ENCODE measurements at places on chromosomes 7 and 10.

GRCh38 chr7:69411466-69411865, 186.8 kb upstream of the AUTS2 start:
- no peak for DNase-seq

DNA sequence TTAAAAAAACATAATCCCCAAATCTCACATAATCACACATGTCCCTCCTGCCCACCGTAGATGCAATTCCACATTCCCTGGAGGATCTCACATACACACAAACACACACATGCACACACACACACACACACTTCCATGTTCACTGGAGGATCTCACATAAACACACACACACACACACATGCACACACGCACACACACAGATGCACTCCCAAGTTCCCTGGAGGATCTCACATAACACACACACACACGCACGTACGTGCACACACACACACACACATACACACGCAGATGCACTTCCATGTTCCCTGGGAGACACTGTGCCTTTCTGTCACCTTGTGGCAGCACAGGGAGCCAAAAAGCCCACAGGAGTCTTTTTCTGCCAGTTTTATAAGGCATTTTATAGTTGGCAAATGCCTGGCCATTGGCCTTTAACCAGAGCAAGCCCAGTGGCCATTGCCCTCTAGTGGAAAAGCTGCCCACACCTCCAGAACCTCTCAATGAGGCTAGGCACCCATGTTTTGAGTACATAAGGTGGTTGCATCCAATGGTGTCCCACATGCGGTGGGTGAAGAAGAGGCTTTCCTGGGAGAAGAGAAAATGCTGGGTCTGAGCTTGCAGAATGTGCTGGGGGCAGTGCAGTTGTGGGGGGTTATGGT, 115.4 kb upstream of the ACBD5 start:
- no peak for DNase-seq

GRCh38 chr10:125149680-125150047, 10.7 kb downstream of the CTBP2 start:
- no peak for DNase-seq

DNA sequence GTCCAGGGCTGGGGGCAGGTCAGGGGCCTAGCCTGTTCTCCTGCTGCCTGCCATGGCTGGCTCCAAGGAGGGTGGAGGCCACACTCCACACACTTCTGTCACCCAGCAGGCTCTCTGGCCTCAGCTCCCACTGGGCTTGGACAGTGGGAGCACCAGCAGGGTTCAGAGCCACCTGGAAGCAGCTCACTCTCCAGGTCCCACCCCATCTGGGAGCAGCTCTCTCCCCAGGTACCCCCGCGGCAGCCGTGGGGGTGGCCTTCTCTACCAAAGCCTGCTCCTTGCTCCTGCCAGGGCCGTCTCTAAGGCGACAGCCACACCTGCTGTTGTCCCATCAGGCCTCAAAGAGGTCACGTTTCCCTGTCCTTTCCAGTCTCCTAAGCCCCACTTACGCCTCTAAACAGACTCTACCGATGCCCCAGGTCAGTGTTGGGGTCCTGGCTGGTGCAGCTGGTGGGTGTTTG, 142.5 kb upstream of the RET start:
- DNase-seq, result no peak

- DNase-seq, result no peak
Observed at GRCh38 chr10:815338-816090, 116.0 kb downstream of the LARP4B start.

DNA sequence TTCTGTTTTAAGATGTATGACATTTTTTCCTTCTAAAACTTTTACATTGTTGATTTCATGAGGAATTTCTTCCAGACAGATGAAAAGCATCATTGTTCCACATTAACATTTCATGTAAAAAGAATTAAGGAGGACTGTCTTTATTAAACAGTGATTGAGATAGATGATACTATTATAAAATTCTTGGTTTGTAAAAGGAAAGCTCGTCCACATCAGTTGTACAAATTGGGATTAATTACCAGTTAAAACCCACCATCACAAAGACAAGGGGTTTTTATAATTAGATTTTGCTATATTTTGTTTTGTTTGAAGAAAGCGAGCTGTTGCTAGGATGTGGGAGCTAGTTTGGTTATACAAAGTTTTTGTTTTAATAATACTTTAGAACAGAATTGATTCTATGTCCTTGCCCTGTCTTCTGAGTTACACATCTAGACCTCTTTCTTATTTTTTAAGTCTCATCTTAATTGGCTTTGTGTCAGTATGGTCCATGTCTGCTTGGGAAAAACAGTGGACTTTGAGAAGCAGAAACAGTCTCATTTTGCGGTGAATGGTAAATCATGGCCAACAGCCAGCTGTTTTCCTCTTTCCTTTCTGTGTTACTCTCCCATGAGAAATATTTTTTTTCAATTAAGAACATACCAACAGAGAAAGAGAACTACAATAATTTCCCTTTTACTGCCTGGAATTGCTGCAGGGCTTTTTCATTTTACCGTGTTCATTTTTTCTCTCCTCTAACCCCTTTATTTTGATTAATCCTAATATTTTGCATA, 3.2 kb downstream of the TES start:
- no peak for DNase-seq

DNA sequence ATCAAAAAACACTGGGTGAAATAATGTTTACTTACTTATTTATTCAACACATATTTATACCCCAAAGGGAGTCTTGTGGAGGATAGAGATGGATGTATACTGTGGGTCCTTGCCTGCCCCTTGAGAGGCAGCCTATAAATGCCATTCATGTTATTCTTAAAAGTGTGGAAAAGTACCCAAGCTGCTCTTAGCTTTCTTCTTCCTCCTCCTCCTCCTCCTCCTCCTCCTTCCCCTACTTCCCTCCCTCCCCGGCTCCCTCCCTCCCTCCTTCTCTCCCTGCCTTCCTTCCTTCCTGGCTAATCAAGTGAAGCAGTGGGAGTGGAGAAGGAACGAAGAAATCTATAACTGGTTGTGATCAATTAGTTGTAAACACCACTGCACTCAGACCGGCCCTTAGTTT, 21.2 kb upstream of the IGF2BP3 start:
- DNase-seq, result no peak

DNA sequence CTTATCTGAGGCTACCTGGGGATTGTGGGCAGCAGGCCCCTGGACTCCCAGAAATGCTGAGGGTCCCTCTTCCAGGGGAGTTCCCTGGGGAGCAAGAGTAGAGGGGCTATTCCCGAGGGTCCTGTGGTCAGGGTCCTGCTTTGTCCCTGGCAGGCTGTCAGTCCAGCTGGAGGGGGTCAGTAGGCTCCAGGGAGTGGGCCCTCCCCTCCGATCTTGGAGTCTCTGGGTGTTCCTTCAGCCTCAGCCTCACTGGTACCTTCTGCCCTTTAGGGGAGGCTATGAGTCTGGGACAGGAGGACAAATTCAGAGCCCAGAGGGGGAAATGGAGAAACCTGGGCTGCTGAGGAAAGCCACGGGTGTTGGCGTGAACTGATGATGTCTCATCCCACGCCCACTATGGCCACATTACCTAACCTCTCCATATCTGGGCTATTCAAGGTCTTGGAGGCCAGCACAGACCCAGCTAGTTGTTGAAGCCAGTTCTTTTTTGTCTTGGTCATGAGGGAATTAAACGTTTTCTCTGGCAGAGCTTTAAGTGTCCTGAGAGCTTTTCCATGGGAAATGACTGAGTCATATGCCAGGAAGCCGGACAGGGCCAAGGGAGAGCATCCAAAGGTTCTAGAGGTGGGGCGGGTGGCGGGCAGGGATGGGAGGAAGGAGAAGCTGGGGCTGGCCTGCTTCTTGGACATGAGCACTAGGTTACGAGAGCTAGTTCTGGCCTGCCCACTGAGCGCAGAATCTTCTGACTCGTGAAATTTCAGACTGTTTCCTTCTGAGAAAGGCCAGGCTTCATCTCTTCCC, 6.2 kb downstream of the CALHM2 start:
- DNase-seq, result no peak

DNA sequence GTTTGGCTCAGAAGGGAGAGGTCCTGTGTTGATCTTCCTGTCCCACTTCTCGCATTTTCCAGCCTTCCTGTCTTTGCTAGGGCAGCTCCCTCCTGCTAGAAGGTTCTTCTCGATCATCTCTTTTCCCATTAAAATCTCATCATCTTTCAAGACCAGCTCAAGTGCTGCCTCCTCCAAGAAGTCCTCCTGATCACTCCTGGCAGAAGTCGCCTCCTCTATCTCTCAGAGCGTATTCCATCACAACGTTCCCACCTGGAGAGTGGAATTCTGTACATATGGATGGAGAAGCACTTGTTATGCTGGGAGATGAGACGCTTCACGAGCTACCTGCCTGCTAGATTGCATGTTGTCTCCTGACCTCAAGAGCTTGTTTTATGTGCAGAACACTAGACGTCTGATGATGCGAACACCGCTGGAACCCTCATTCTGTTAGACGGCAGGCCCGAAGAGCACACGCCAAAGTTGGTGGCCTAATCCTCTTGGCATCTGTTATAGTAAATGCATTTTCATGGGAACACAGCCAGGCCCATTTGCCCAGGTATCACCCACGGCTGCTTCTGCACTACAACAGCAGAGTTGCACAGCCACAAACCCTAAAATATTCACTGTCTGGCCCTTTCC, 68.0 kb upstream of the INSIG1 start:
- DNase-seq, result no peak

DNA sequence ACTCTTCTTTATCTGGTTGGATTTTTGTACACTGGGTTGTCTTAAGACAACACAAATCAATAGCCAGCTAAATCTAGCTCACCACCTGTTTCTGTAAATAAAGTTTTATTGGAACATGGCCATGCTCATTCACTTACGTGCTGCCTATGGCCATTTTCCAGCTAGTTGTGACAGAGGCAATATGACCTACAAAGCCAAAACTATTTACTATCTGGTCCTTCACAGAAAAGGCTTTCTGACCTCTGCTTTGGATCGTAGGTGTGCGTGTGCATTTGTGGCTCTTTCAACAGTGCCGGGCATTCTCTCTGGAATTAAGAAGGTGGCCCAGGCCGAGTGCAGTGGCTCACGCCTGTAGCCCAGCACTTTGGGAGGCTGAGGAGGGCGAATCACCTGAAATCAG, 45.5 kb downstream of the NRAP start:
- no peak for DNase-seq

- DNase-seq, result no peak
Observed at GRCh38 chr7:3846738-3847137, 545.7 kb downstream of the SDK1 start.

DNA sequence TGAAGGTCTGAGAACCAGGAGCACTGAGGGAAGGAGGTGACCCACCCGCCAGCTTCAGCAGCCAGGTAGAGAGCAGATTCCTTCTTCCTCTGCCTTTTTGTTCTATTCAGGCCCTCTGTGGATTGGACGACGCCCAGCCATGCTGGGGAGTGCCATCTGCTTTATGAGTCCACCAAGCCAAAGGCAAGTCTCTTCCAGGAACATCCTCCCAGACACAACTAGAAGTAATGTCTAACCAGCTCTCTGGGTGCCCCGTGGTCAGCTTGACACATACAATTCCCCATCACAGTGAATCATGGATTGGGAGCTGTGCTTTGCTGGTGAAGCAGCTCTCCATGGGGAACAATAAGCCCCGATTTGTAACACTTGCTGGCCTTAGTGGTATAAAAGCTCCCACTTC, 125.2 kb downstream of the CCDC3 start:
- no peak for DNase-seq

DNA sequence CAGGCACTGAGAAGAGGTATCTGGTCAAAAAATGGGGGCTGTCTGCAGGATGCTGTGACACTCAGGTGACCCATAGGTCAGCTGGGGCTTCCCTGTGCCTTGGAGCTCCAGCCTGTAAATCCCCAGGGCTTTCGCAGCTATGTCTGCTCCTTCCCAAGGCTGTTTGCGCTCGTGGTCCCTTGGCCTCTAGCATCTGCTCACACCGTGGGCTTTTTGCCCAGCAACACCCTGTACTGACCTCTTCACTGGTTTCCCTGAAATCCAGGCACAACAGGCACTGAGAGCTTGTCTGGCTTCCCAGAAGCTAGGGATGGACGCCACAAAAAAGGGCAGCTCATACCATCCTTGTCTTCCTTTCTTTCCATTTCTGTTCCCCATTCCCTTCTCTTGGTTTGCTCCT, 280.3 kb upstream of the HABP2 start:
- no peak for DNase-seq

- no peak for DNase-seq
Observed at GRCh38 chr7:37833107-37833817, 15.1 kb upstream of the NME8 start.

DNA sequence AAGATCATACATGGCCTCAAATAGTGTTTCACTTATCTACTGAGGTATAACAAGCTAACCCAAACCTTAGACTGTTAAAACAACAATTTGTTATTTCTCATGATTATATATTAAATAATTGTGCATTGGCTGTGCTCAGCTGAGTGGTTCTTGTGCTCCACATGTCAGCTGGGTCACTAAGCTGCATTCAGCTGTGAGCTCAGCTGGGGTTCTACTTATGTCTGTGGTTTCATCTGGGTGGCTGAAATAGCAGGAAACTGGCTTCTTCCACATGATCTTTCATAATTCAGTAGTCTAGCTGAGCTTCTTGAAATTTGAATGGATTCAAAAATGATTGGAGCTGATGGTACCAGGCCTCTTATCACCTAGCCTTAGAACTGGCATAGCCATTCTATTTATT, 181.8 kb upstream of the CSTF2T start:
- no peak for DNase-seq

DNA sequence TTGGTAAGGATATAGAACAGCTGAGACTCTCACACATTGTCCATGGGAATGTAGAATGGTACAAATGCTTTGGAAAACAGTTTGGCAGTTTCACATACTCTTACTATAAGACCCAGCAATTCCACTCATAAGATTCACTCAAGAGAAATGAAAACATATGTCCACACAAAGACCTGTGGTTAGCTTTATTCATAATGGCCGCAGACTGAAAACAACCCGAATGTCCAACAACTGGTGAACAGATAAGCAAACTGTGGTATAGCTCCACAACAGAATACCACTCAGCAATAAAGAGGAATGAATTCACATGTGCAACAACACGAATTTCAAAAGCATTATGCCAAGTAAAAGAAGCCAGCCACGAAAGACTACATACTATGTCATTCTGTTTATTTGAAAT, 33.5 kb upstream of the CUL1 start:
- no peak for DNase-seq

- no peak for DNase-seq
Observed at GRCh38 chr7:41125343-41125742, 577.5 kb downstream of the INHBA start.

- DNase-seq, result no peak
Observed at GRCh38 chr10:42979721-42980467, 97.0 kb upstream of the RET start.

GRCh38 chr7:86904949-86905834, 154.3 kb downstream of the ELAPOR2 start:
- no peak for DNase-seq

GRCh38 chr10:28940158-28940888, 263.0 kb downstream of the BAMBI start:
- DNase-seq, result no peak

DNA sequence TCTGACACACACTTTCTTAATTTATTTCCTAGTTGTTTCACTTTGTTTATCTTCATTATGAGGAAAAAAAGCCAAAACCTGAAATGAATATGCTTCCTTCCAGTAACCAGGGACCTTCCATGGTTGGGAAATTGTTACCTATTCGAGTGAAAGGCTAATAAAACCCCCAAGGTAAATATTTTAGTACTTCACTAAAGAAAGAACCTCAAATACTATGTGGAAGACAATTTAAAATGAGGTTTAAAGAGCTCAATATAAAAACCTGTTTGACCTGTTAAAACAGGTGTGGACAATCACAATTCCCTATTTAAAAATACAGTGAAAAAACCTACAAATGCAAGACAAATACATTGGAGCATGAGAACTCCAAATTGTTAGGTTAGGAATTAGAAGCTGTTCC, 192.6 kb downstream of the CFTR start:
- DNase-seq, result no peak

Measured in Panc1 (cell line).